HuH-7.5 (cell line): ENCODE measurements at places on chromosomes 6 and 20.

GRCh38 chr20:1033751-1034414 lies 31.8 kb upstream of the RSPO4 start:
- no peak for DNase-seq

- no peak for DNase-seq
Observed at GRCh38 chr6:72813807-72814596, 192.1 kb downstream of the KCNQ5 start.

- no peak for DNase-seq
Observed at GRCh38 chr6:34736823-34737222, 20.5 kb upstream of the SNRPC start.

DNA sequence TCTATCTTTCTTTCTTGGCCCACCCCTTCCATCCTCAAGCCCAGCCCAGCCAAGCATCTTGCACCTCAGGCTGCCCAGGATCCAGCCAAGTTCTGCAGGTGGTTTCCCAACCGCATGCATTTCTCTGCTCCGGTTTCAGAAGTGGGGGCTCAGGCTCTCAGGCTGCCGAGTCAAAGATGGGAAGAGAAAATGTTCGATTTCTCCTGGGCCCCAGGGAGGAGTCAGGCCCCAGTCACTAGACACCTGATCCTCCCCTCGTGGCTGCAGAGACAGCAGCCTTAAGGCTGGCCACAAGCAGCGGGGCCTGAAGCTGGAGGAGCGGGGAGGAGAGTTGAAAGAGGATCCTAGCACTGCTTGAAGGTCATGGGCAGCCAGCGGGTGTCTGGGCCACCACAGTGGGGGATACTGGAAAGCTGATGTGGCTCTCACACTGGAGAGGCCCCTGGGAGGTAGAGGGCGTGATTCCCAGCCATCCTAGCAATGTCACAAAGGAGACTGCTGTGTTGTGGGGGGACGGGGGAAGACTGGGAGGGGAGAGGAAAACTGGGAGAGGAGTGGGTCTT lies 42.2 kb upstream of the ZFAND3 start:
- DNase-seq: no peak

DNA sequence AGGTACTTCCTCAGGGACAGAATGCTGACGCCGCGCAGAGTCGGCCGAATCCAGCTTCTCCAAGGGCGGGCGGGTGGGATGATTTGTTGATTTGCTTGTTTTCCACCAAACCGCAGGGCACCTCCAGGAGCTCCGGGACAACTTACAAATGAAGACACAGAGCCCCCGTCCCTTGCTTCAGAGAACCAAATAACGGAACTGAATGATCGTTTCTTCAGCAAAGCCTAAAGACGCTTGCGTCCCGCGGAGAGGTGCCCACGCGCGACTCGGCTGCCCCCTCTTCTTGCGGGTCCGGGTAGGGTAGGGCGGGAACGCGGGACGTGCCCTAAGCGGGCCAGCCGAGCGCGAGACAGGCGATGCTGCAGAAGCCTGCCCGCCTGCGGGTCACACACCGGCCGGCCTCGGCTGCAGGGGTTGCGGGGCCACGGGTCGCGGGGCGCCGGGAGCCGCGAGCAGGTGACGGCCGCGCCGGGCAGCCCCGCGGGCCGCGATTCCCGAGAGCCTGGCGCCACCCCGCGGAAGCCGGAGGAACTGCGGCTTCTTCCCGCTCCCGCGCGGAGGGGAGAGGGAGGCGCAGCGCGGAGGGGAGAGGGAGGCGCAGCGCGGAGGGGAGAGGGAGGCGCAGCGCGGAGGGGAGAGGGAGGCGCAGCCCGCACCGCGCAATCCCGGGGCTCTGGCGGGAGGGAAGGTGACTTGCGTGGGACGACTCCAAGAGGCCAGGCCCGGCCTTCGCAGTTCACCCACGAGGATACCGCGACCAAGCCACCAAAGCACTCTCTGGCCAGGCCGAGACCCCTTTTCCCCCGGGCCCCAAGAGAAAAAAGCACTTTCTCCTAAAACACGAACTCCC lies 7.7 kb upstream of the FOXF2 start:
- peak; percentile 72 for DNase-seq

- DNase-seq: no peak
Observed at GRCh38 chr6:165146456-165146855, 162.9 kb downstream of the C6orf118 start.

- no peak for DNase-seq
Observed at GRCh38 chr6:156645097-156645496, 132.1 kb upstream of the ARID1B start.

DNA sequence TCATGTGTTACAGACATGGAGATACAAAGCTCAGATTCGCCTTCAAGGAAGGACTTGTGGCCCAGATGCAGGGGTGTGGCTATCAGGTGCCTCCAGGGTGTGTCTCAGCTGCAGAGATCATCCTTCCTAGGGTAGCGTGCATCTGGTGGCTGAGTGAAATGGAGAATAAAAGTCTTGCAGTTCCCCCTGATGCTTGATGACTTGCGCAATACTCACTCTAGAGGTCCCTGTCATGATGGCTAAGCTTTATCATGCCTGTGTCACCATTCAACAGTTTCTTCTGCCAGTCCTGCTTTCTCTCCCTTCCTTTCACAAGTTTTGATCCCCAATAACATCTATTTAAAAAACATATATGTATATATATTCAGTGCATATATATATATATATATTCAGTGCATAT lies 228.1 kb downstream of the PAX1 start:
- no peak for DNase-seq

GRCh38 chr20:21510414-21511384 lies 3.2 kb downstream of the NKX2-2 start:
- DNase-seq: peak; percentile 35

DNA sequence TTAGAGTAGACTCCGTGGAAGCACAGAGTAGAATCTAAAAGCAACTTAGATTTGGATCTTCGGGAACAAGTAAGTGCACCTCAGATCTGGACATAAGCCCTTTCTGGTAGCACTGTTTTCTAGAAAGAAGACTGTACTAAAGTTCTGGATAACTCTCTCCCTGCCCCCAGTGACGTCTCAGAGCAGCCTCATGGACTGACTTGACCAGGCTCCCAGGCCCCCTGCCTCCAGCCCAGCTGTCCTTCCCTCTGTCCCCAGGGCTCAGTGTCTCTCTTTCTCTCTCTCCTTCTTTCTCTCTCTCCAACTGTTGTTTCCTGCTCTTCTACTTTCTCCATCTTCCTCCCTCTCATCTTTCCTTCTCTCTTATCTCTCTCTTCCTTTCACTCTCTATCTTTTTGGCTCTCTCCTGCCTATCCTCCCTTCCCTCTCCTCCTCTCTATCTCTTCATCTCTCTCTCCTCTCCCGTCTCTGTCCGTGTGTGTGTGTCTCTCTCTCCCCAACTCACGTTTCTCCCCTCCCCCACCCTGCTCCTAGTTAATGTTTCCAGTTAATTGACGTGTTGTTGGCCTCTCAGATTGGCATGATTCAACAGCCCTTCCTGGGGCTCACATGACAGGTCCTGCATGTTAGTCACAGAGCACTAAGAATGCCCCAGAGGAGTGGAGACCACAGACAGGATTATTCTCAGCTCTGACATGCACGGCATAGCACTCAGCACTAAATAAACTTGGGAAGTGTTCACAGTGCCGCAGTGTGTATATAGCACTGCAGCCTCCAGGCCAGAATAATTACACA lies 180.4 kb upstream of the FOXQ1 start:
- no peak for DNase-seq
